ENCODE measurements at places on chromosomes 11 and 22.
A peak's percentile ranks its signal among the peaks of the same experiment; 100 is the strongest.

GRCh38 chr11:72589802-72590761 is 84.1 kb downstream of the PDE2A start:
- peak; percentile 27 for DNase-seq

DNA sequence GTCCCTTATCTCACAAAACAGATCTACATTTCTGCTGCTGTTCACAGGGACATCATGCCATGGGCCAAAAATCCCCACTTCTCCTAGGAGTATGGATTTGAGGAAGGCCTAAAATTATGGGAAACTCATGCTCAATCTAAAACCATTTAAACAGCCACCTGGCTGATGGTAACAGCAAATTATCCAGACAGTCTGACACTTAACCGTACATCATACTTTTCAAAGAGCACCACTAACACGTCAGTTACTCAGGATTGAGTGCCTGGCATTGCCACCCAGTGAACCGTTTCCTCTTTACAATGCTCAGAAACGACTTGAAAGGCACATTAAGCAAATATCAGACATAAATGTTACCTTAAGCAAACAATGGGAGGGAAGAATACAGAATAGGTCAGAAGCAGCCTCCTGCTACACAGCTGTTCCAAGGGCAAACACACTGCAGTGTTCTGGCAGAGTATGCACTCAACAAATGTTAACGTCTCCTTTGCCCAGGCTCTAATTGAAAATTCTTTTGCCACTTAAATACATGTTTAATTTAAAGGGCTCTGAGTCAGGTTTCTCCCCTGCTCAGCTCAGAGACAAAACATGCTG is 18.8 kb upstream of the SLC36A4 start:
- no peak for DNase-seq

GRCh38 chr11:129905402-129905801 is 10.0 kb upstream of the NFRKB start:
- no peak for DNase-seq

- DNase-seq = no peak
These were observed 68.6 kb downstream of the MICAL3 start for GRCh38 chr22:17955590-17956379.

DNA sequence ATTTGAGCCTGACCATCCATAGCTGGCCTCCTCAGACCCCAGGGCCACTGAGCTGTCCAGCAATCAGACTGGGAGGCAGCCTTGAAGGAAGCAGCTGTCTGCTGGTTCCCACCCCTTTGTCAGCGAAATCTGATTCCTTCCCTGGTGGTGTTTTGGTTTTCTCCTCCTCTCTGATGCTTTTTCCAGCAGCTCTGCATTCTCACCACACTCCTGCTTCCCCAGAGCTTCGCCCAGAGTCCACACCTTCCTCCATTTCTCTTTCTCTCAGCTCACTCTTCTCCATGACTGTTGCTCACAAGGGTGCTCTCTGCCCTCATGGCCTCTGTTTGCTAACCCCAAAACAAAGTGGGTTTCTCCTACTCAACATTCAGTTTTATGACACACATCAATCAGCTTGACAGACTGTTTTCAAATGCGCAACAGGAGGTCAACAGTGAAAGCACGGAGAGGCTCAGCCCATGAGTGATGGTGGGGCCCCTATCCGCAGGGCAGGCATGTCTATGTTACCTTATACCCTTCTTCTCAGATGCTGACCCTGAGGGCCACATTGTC is 130.6 kb upstream of the MTNR1B start:
- DNase-seq = no peak

GRCh38 chr11:29173660-29174062 is 843.2 kb downstream of the KCNA4 start:
- DNase-seq = no peak

DNA sequence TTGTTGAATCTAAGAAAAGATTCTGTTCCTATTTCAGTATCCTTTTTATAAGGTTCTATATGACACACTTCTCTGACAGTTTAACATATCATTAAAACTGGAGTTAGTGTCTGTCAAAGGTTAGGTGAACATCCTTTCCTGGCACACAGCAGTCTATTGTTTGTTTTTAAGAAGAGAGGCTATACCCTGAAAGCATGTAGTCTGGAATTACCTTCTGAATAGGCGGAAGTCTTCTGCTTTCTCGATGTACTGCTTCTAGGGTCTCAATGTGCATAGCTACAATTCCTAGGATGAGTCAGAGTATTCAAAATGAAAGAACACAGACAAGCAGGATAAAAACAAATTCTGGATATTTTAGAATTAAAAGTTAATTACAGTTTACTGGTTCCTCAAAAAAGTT is 188.6 kb downstream of the SWAP70 start:
- DNase-seq = no peak

DNA sequence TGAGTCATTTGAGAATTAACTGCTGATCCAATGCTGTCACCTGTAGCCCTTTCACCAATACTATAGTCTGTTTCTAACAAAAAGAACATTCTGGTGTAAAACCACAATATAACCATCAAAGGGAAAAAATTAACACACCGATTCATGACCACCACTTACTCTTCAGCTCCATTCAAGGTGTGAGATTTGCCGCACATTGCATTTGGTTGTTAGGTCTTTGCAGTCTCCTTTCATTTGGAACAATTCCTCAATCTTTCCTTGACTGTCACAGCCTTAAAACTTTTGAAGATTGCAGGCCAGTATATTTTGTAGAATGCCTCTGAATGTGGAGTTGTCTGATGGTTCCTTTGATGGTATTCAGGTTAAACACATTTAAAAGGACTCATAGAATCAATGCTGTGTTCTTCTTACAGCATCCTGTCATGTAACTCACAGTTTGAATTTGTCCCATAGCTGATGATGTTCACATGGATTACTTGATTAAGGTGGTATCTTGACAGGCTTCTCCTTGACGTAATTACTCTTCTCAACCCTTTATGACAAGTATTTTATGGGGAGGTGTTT is 63.6 kb downstream of the TNRC6B start:
- no peak for DNase-seq

GRCh38 chr11:69890476-69890875 is 71.3 kb upstream of the FGF3 start:
- no peak for DNase-seq

GRCh38 chr11:33214187-33214586 is 43.0 kb upstream of the HIPK3 start:
- DNase-seq = no peak

- no peak for DNase-seq
These were observed 130.0 kb downstream of the PARVA start for GRCh38 chr11:12507391-12507790.

DNA sequence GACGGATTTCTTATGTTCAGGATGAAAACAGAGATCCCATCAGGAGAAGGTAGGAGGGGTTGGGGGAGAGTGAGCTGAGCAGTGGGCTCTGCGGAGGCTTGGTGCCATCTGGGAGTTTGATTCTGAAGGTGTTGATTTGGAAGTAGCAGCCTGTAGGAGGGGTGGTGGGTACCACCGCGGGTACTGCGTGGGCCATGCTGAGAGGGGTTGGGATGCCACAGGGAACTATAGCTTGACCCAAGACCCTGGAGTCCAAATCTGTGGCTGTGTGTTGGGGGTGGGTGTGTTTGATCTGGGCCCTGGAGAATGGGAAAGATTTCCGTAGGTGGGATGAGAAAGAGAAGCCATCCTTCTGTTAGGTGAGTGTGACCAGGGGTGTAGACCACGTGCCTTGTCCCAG is 5.0 kb downstream of the INCENP start:
- no peak for DNase-seq

GRCh38 chr11:81135570-81135969 is 1598.1 kb downstream of the FAM181B start:
- no peak for DNase-seq

DNA sequence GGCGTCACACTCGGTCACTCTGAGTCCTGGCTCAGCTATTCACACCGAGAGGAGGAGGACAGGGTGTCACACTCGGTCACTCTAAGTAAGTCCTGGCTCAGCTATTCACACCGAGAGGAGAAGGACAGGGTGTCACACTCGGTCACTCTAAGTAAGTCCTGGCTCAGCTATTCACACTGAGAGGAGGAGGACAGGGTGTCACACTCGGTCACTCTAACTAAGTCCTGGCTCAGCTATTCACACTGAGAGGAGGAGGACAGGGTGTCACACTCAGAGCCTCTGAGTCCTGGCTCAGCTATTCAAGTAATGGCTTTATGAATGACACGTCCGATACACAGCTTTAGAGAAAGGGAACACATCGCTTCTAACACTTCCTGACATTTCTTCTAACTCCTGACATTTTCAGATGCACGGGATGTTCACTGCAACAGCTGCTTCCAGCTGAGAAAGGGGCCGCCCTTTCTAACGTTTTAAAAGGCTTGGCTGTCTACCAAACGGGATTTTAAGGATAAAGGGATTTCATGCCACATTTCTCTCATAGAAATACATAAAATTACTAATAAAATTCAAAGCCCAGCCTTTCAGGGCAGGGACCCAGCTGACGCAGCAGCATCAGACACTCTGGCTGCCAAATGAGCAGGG is 28.1 kb downstream of the DRD4 start:
- DNase-seq = no peak

GRCh38 chr22:44567846-44568493 is 69.9 kb upstream of the RTL6 start:
- no peak for DNase-seq

GRCh38 chr11:17550450-17551346 is 3.6 kb downstream of the OTOG start:
- no peak for DNase-seq

GRCh38 chr11:88522624-88523385 is 185.3 kb upstream of the CTSC start:
- no peak for DNase-seq

DNA sequence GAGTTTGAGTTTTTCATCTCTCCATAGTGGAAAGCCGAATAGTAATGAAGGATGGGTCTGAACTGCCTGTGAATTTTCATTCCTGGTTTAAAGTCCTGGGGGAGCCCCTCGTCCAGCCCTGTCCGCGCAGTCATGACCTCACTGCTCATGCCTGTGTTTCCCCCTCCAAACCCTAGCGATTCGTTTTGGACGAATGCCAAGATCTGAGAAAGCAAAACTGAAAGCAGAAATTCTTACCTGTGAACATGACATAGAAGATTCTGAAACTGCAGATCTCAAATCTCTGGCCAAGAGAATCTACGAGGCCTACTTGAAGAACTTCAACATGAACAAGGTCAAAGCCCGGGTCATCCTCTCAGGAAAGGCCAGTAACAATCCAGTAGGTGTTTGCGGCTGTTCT is 30.5 kb downstream of the CDPF1 start:
- DNase-seq = no peak

DNA sequence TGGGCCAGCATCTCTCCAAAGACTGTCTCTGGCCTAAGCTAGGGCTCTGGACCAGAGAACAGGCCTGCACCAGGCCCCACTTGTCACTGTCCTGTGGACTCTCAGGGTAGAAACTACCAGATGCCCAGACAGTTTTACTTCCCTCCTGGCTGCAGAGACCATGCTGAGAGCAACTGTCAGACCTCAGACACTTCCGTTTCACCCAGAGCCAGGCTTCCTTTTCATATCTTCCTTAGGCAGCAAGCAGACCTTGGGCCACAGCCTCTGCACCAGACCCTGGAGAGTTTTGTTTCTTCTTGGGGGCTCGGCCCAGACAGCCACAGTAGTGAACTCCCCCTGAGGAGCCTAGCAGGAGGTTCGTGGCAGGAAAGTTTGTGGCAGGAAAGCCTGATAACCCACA is 12.1 kb upstream of the FCHSD2 start:
- no peak for DNase-seq

GRCh38 chr11:36399236-36399635 is 103.1 kb downstream of the PRR5L start:
- DNase-seq = no peak

DNA sequence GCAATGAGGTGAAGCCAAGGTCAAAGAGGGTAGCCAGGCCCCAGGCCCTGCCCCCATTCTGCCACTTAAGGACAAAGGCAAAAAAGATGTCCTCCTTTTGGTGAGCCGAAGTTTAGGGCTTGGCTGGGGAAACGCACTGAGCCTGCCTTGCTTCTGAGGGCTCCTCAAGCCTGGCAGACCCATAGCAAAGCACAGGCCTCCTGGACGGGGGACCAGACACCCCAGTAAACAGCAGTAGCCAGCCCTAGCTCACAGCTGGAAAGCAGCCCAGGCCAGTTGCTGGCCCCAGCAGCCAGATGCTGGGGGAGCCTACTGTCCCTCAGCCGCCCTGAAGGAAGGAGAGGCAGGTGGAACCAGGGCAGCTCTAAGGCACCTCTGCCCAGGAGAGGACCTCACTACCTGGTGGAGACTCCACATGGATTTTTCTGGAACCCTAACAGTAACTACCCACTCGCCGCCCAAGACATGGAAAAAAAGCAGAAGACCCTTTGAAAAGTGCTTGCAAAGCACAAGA is 3.8 kb upstream of the PYGM start:
- no peak for DNase-seq

GRCh38 chr11:104891135-104891534 is 7.1 kb downstream of the CASP12 start:
- no peak for DNase-seq

GRCh38 chr11:106520920-106521319 is 443.5 kb downstream of the AASDHPPT start:
- DNase-seq = peak; percentile 2

DNA sequence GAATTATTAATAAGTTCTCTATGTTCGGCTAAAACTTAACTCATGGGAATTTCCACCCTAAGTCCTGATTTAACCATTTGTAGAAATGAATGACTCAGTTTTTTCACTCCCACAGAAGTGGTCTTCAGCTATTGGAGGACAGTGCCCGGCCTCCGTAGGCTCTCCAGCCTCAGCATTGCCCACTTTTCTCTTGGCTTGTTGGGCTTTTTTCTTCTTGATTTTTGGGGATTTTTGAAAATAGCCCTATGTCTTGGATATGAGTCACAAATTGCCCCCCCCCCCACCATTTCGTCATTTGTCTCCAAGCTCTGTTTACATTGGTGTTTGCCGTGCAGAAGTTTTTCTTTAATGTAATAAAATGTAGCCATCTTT is 66.7 kb downstream of the PACS1 start:
- no peak for DNase-seq

DNA sequence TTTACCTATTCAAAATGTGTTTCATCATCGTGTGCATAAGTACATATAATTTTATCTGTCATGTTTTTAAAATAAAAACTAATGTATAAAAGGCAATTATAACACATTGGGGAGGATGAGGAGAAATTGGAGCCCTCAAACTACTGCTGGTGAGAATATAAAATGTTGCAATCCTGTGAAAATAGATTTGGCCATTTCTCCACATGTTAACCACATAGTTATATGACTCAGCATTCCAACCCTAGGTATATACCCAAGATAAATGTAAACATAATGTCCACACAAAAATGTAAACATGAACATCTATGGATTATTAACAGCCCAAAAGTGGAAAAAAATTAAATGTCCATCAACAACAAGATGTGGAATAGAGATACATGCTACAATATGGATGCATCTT is 928.0 kb upstream of the FAT3 start:
- DNase-seq = no peak
